Activated T-helper 9 cell treated with anti-CD3 and anti-CD28 coated beads, Interleukin-2, amount 50 U/mL, for 16 hours (primary cell): ENCODE measurements at places on chromosomes 12 and 14.

DNA sequence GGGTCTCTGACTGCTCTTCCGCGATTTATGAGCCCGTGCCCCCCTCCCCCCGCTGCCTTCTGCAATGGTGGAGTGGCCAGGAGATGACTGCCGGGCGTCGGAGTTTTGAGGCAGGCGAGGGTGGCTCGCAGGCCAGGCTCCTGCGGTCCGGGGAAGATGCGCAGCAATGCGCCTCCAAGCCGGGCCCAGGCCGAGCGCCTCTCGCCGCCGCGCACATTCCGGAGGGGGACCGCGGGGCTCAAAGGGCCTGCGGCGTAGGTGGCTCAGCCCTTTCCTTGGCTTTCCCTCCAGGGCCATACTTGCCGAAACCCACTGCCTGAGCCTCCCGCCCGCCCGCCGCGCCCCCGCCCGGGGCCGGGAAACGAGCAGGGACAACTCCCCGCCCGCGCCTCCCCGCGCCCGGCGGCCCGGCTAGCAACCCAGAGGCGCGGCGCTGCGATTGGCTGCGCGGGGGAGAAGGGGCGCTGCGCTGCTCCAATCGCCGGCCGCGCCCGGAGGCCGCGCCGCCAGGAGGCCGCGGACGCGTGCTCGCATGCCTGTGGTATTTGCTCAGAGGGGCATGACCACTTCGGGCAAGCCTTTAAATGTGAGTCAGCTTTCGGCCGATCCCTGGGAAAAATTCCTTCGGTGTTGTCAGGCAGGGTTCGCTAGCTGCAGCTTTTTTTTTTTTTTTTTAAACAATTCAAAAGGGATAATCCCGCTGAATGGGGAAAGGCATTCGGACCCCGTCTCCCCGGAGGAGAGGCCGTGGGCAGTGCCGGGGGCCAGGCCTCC, 157.9 kb upstream of the PARP11 start:
- peak; percentile 65 for DNase-seq

GRCh38 chr12:5973461-5974115, 28.5 kb upstream of the ANO2 start:
- DNase-seq = no peak

DNA sequence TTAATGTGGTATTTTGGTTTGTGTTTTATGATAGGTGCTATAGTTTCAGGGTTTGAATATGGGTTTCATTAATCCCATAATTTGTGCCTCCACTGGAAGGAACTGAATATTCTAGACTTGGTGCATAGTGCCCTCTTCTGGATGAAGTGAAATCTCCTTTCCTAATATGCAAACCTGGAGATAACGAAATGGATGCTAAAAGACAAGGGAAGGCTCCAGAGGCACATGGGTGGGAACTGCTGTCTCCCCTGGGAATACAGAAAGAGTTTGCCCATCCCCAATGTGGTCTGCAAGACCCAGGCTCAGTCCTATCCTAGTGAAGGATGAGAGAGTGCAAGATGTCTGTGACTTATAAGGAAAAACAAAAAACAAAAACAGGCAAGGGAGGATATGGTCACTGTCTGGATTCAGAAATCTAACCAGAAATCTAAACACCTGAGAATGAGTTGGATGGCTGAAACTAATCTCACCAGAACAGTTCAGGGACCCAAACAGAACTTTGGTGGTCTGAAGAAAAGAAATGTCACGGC, 142.3 kb upstream of the TMPO start:
- DNase-seq = no peak

GRCh38 chr14:104436741-104437701, 142.5 kb upstream of the C14orf180 start:
- DNase-seq = no peak

GRCh38 chr14:24078146-24078545, 6.8 kb downstream of the CPNE6 start:
- DNase-seq = no peak

- no peak for DNase-seq
Observed at GRCh38 chr12:58487255-58487654, 433.0 kb downstream of the LRIG3 start.

GRCh38 chr12:27462151-27462694, 15.7 kb downstream of the SMCO2 start:
- DNase-seq = no peak

- DNase-seq = no peak
Observed at GRCh38 chr12:62196146-62196545, 64.1 kb upstream of the USP15 start.

DNA sequence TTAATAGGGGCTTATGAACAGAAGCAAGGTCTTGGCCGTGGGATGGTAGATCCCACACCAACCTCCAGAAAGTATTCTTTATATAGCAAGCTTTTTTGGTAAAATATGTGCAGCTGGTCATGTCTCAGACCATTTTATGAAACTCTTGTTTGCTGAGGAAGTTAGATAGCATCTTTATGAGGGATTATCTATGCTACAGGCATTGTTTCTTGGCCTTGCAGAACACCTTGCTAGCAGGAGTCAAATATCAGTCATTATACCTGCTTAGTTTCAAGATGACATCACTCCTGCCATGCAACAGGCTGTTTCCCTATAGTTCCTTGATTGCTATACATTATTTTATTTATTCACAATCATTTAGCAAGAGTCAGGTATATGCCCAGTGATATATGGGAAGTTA, 84.8 kb upstream of the LRFN5 start:
- DNase-seq = no peak

DNA sequence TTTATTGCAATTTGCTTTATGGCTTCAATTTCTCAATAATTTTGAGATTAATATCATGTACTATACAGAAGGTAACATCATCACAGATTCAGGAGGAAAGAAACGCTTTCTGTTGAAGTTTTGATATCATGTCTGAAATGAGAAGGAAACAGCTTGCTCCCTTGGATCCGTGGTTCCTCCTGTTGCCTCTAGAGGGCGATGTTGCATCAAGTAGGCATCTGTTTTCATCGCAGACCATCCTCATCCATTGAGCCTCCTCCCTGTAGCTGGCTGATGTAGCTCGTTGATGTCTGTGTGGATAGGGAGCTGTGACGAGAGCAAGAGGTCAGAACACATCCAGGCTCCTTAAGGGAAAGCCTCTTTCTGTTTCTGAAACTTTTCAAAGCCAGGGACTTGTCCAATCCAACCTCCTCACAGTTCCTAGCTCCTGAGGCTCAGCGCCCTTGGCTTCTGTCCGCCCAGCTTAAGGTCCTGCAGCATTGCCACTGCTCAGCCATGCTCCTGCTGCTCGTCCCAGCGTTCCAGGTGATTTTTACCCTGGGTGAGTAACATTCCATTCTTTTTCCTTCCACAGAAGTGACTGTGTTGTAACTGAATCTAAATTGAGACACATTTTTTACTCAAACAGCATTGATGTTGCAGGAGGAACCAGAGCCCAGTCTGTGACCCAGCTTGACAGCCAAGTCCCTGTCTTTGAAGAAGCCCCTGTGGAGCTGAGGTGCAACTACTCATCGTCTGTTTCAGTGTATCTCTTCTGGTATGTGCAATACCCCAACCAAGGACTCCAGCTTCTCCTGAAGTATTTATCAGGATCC, 304.8 kb upstream of the OR4E1 start:
- DNase-seq = peak; percentile 34

GRCh38 chr14:89418976-89419375, 1.9 kb upstream of the FOXN3 start:
- DNase-seq = no peak

DNA sequence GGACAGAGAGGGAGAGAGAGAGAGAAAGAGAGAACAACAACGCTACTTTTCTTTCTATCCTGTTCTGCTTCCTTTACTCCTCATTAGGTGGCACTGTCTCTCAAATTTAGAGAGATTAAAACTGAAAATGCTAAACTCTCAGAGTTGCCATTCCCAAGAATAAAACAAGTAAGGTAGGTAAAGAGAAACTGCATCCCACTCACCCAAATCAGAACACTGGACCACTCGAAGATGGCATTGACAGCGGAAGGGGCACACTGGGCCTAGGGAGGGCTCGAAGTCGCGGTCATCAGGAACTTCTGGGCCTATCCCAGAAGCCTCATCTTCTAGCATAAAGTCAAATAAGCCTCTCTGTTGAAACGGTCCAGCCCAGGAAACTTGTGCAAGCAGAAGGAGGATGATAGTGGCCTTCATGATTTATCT, 4.5 kb downstream of the DCN start:
- DNase-seq = no peak

DNA sequence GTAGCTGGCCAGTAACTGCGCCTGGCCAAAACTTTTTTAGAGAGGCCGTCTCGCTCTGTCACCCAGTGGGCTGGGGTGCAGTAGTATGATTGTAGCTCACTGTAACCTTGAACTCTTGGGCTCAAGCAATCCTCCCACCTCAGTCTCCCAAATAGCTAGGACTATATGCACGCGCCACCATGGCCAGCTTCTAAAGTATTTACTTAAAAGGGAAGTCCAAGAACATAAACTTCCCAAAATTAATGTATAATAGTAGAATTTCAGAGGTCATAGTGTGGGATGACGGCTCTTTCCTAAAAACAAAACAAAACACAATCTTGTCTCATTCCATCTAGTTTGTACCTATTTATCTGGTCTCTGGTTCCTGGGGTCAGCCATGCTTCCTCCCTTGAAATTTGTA, 42.2 kb upstream of the FOS start:
- no peak for DNase-seq

DNA sequence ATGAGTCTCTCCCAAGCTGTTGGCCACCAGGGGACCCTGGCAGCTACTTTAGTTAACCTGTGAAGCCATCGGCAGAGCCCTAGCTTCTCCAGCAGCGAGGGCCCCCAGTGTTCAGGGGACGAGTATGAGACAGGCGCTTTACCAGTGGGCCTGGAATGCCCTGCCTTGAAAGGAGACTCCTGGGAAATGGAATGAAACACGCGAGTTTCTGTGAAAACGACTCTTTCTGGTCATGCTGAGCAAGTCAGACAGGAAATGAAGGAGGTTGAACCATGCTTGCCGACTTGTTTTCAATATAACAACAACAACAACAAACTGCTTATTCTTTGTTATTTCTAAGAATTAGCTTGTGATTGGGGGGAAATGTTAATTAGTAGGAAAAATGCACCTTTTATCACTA, 42.9 kb downstream of the SFSWAP start:
- DNase-seq = no peak
